GM12891 (cell line): ENCODE measurements at places on chromosomes 16 and 17.

- DNase-seq = no peak
Measured at GRCh38 chr17:68711858-68712257, 110.7 kb upstream of the FAM20A start.

- DNase-seq = no peak
Measured at GRCh38 chr17:218432-219110, 37.1 kb upstream of the DOC2B start.

DNA sequence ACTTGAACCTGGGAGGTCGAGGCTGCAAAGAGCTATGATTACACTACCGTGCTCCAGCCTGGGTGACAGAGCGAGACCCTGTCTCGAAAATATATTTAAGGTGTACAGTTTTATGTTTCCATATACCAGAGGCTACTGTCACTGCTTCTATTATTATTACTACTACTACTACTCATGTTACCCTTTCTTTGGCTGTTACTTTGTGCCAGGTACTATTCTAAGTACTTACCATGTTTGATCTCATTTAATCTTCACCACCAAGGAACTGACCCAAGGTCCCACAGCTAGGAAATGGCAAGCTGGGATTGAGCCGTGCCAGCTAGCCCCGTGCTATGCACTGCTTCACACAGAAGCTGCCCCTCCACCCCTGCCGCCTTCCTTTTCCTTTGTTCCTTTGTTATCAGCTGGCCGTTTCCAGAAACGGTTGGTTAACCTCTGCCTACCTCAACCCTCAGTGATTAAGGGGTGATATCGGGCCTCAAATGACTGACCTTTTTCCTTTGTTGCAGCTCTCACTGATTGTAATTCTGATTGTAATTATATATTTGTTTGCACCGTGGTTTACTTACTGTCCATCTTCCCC lies 78.4 kb downstream of the ABCC1 start:
- no peak for DNase-seq

DNA sequence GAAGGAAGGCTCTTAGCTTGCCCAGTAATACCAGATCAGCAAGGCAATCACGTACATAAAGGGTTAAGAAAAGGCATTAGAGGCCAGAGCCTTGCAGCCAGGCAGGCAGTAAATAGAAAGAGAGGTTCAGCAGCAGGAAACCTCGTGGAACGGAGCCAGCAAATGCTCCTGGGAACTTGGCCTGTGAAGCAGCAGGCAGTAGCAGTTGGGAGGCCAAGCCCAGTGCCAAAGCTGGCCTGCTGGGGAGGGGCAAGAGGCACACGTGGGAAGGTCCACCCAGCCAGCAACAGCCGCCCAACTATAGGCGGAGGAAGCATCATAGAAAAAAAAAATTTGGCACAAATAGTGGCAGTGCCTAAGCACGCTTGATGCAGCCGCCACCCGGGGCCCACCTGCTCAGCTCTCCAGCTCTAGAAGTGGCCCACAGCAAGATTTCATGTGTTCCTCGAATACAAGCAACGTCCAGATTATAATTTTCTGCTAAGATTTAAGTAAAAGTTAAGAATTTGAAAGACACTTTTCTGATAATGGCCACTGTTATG lies 2339.5 kb downstream of the TP53TG3F start:
- no peak for DNase-seq

DNA sequence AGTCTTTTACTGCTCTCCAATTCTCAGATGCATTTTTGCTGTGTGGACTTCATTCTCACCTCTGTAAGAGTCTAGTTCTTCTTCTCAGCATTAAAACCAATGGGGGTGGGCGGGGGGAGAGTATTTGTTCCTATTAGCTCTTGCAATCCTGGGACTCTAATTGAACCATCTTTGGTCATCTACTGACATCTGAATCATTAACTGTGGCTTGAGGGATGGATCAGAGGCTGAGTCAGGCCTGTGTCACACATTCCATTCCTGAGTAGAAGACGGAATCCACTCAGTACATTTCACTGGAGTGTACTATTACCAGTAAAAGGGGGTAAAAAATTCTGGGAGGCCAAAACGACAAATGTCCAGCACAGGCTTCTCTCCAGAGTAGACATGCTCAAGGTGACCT lies 12.8 kb upstream of the ZNF23 start:
- DNase-seq = no peak

DNA sequence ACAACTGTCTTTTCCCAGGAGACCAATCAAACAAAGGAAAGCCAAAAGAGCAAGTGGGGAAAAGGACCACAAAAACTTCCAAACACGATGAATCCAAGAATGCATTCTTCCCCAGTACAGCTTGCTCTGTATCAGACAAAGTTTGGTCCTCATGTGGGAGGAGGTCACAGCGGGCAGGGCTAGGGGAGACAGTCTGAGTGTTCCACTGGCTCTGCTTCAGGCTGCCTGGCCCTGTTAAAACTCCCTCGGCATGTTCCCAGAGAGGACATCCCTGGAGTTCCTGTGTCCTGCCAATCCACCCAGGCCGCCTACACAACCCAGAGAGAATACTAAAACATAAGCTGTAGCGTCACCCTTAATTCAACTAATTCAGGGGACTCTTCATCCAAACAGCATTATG lies 415.1 kb upstream of the DYNLRB2 start:
- DNase-seq = no peak

DNA sequence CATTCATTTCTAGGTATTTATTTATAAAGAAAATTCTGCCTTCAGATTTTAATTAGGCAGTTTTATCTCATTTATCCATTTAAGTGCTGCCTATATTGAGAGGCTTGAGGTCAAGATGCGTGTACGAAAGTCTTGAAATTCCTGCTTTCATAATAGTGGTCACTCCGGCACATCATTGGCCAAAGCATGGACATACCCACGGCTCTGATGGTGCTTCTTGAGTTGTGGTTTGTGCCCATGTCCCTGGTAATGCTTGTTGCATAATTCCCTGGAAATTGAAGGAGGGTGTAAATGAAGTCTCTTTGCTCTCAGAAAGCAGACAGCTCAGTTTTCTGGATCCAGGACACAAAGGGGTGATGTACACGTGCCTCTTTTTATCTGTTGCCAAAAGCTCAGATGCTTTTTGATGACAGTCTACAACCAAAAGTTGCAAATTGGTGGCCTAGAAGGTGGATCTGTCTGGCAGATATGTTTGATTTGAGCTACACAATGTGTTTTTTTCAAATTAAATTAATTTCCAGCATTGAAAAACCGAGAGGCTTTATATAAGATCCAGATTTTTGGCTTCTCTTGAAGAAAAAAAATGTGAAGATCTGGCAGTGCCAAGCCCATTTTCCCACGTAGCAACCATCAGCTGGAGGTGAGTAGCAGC lies 94.4 kb downstream of the SHISA9 start:
- no peak for DNase-seq

DNA sequence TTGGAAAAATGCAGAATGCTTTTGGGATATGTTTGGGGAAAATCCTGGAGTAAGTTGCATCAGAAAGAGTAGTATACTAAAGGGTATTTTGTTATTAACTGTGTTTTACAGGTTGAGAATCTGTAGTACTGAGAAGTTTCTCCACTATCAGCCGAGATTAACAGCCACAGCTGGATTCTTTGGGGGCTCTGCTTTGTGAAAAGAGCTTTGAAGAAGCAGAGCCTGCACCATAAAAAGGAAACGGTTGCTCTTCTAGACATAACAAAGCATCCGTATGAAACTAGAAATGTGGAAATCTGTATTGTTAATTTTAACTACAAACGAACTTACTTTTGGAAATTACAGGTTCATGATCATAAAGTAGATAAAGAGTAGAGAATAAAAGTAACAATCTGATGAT lies 5.3 kb downstream of the NLK start:
- DNase-seq = no peak

DNA sequence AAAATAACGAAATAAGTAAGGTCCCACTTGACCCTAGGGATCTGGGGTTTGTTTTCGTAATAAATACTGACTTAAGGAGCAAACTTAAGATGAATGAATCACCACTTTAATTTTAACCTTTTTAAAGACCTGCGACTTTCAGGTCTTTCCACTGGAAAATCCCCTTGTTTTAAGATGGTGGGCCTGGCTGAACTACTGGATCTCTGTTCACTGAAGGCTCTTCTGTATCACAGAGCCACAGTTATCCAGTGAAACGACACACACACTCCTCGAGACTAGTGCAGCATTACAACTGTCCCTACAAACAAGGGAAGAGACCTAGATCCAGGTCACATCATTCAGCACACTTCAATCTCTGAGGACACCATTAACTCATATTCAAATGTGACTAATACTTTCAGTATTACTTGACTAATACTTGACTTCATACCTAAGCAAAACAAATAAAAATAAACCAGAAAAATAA lies 299.0 kb downstream of the CEP112 start:
- no peak for DNase-seq

GRCh38 chr17:34682305-34682704 lies 102.9 kb downstream of the TMEM132E start:
- no peak for DNase-seq
